ENCODE measurements at places on chromosomes 1 and 21. TPM values are rescaled to one million over a fixed set of nuclear protein-coding genes. Genes with fewer than 3 reads are reported as not detected.

OR2T33 gene
- total RNA-seq = not detected

C4BPA gene
- total RNA-seq = not detected

KRTAP23-1 gene
- not detected for total RNA-seq

TCHHL1 gene
- not detected for total RNA-seq

RER1 gene
- total RNA-seq = 152 TPM

GPR153 gene
- 8.4 TPM for total RNA-seq

PAPPA2 gene
- not detected for total RNA-seq

EDARADD gene
- 0.52 TPM for total RNA-seq

OR2L13 gene
- total RNA-seq = not detected

F11R gene
- 2.3 TPM for total RNA-seq

ESPN gene
- not detected for total RNA-seq

ANGPTL1 gene
- total RNA-seq = 6.8 TPM

DNA sequence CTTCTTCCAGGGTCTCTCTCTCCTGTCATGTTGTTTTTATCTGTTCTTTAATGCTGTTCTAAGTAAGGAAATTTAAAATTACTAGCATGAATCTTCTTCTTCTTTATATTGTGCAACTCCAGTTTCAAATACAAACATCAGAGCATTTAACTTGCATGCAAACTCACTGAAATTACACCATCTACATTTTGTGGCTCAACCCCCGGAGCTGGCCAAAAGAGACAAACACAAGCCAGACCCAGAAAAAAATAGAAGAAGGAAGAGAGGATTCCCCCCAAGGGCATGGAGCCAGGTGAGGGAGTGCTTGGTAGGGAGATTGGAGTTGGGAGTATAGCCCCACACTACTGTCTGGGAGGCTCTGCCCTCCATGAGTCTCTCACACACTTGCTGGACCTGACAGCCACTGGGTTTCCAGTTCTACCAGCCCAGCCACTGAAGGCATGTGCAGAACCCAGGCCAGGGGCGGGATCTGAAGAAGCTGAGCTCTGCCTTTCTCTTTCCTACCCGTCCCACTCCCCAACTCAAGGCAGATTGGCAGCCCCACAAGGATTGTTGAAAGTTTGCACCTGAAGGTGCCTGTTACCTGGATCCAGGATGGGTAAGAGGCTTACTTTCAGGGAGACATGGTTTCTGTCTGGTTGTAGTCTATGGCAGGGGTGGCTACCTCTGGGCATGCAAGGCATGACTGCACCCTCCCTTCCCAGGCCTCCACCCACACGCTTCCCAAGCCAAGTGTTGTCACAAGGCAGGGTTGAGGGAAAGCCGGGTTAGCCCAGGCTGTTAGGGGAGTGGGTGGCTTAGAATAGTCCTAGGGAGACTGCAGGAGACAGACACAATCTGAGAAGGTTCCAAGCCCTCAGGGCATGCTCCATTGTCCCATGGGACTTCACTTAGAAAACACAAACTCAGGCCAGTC is 297.2 kb downstream of the TGFB2 start:
- no peak overlapping the region for H3K4me3 ChIP-seq
- peaks cover 5% of the 10 kb centered on the region for H3K27me3 ChIP-seq
- H3K27ac ChIP-seq = no peak overlapping the region
- DNase-seq = no peak

GRCh38 chr1:203444171-203444576 is 31.4 kb upstream of the PRELP start:
- no peak overlapping the region for H3K4me3 ChIP-seq
- peaks cover 28% of the 10 kb centered on the region for H3K4me1 ChIP-seq
- H3K27ac ChIP-seq = no peak overlapping the region
- H3K27me3 ChIP-seq = no peaks in the 10 kb centered on the region

- peaks cover 27% of the 10 kb centered on the region for H3K27me3 ChIP-seq
- no peaks in the 10 kb centered on the region for H3K36me3 ChIP-seq
- DNase-seq = no peak
- H3K27ac ChIP-seq = no peak overlapping the region
Observed at GRCh38 chr1:208078752-208079151, 165.4 kb downstream of the PLXNA2 start.

GRCh38 chr1:205294175-205294917 is 27.2 kb downstream of the NUAK2 start:
- no peaks in the 10 kb centered on the region for H3K36me3 ChIP-seq
- no peak for DNase-seq
- H3K27ac ChIP-seq = no peak overlapping the region
- peaks cover 16% of the 10 kb centered on the region for H3K4me1 ChIP-seq
- no peaks in the 10 kb centered on the region for H3K27me3 ChIP-seq

DNA sequence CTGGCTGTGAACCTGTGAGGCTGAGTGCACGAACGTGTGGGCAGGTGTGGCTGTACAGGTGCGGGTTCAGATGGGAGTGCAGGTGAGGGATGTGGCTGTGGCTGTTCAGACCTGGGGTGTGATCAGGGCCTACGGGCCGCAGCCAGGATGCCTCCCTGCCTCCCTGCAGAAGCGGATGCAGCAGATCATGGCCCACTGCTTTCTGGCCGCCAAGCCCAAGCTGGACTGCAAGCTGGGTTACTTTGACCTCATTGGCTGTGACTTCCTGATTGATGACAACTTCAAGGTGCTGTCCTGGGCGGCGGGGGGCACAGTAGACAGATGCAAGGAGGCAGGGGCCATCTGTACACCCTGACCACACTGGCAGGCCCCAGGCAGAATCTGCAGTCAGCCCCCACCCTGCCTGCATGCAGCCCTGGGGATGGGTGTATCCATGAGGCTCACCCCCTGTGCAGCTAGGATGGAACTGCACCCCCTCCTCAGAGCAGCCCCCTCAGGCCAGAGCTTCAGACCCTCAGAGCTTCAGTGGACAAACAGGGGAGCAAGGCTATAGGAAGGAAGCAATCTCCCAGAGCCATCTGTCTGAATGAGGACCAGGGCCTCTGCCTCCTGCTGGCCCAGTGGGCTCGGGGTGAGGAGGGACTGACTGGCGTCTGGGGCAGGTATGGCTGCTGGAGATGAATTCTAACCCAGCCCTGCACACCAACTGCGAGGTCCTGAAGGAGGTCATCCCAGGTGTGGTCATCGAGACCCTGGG is 9.8 kb downstream of the TNFRSF18 start:
- DNase-seq = no peak
- no peaks in the 10 kb centered on the region for H3K36me3 ChIP-seq
- H3K4me1 ChIP-seq = no peaks in the 10 kb centered on the region
- no peaks in the 10 kb centered on the region for H3K27me3 ChIP-seq

DNA sequence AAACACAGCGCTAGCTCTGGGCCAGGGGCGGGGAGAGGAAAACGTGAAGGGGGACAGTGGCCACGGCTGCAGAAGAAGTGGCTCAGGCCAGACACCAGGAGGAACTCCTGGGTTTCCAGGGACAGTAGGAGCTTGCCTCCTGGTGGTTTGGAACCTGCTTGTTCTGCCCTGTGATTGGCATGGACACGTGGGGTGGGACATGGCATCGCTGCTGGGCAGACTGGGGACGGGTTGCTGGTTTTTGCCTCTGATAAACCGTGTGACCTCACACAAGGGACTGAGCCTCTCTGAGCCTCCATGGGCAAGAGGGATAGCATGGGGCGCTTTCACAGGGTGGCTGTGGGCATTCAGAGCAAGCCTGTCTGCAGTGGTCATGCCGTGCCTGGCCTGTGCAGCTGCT is 7.5 kb upstream of the PLCH2 start:
- no peaks in the 10 kb centered on the region for H3K36me3 ChIP-seq
- H3K4me3 ChIP-seq = no peak overlapping the region
- peaks cover 62% of the 10 kb centered on the region for H3K27me3 ChIP-seq
- no peaks in the 10 kb centered on the region for H3K4me1 ChIP-seq

GRCh38 chr1:61648983-61649742 is 75.8 kb downstream of the TM2D1 start:
- H3K36me3 ChIP-seq = no peaks in the 10 kb centered on the region
- H3K4me3 ChIP-seq = no peak overlapping the region

DNA sequence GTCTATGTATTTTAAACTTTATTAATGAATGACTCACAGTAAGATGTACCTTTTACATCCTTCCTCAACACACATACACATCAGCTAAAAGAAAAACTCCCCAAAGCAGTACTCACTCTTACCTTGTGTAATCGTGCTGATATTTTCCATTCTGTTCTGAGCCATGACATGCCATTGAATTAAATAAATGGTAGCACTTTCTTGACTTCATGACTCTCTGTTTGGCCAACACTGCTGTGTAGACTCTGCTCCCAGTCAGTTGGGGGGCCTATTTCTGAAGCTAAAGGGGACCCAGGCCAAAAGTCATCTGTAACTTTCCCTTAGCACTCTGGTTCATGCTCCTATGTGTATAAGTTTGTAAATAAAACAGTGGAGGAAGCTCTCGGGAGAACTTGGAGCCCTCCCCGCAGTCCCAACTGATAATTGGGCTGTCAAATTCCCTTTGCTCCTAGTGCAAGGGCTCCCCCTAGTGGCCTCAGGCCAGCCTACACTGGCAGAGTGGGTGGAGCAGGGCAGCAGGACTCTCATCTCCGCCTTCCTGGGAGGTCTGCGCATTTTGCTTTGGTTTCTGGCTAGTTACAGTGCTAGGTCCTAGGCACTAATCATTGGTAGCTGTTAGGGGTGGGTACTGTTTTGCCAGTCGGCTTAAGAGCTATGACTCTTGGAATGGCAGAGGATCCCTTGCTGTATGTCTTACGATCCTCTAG is 1.7 kb upstream of the FYB2 start:
- no peaks in the 10 kb centered on the region for H3K36me3 ChIP-seq
- no peaks in the 10 kb centered on the region for H3K27me3 ChIP-seq
- peak; percentile 88 for DNase-seq
- no peak overlapping the region for H3K27ac ChIP-seq
- no peak overlapping the region for H3K4me3 ChIP-seq

DNA sequence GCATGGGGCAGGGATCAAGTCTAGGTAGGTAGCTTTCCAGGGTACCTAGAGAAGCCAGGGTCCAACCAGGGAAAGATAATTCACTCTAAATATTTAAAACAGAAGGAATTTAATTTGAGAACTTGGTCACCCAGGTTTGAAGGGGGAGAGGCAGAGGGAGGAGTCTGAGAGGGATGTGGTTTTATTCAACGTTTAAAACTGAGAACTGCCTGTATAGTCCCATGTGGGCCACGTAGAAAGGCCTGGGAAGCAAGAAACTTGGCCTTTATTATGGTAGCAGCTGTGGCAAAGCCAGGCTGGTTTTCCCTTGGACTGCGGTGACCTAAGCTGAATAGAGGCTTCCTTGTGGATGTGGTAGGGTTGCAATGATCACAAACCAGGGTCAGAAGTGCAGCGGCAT is 42.0 kb upstream of the DUSP10 start:
- no peak overlapping the region for H3K4me3 ChIP-seq
- no peaks in the 10 kb centered on the region for H3K36me3 ChIP-seq
- no peak overlapping the region for H3K27ac ChIP-seq
- no peak for DNase-seq
- no peaks in the 10 kb centered on the region for H3K27me3 ChIP-seq
- no peaks in the 10 kb centered on the region for H3K4me1 ChIP-seq

DNA sequence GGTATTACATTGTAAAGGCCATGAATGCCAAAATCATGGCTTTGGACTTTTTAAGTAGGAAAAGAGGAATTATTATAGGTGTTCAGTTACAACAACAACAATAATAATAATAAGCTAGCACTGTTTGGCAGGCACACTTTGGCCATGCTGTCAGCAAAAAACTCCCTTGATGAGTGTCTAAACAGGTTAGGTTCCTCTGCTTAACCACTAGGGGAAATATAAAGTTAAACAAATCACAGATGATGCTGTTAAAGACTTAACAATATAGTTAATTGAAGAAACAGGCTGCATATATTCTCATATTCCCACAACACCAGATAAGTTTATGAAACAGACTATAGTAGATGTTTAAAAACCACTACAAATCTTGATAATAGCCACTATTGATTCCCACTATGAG is 46.4 kb downstream of the RGS21 start:
- H3K27me3 ChIP-seq = no peaks in the 10 kb centered on the region
- DNase-seq = no peak
- no peak overlapping the region for H3K27ac ChIP-seq
- H3K4me3 ChIP-seq = no peak overlapping the region
- H3K4me1 ChIP-seq = no peaks in the 10 kb centered on the region

- DNase-seq = peak; percentile 9
- H3K4me3 ChIP-seq = no peak overlapping the region
- H3K27me3 ChIP-seq = peaks cover 4% of the 10 kb centered on the region
- no peak overlapping the region for H3K27ac ChIP-seq
Observed at GRCh38 chr1:34529935-34530859, 224.7 kb upstream of the GJB5 start.

DNA sequence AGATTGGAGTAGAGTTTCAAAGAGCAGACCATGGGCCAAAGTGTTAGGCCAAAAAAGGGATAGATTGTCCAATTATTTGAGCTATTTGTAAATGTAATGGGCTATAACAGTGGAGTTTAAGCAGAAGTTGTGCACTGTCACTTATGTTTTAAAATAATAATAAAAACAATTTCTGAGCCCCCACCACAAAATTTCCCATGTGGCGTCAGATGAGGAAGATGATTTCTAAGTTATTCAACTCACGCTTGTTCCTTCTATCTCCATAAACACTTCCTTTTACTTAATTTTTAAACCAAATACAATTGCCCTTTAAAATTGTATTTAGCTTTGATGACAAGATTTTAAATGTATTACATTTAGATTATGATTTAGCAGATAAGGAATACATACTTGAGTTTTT is 330.0 kb downstream of the PTPRC start:
- no peak overlapping the region for H3K4me3 ChIP-seq
- no peak for DNase-seq
- H3K27me3 ChIP-seq = no peaks in the 10 kb centered on the region

DNA sequence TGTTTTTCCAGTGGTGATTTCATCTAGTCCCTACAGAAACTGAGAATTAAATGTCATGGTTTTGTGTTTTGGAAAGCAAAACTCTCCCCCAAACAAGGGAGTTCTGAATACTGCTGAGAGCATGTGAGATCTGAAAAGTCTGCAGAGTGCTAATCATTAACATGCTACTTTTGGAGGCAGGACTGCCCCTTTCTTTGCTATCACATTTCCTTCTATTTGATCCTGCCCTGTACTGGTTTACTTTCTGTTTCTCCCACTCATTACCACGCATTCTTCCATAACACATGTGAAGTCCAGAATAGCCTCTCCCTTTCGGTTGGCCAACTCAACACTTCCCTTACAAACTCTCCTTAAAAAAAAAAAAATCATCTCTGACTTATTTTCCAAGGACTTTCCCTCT is 63.6 kb downstream of the GADD45A start:
- H3K27ac ChIP-seq = peak overlapping the region; percentile 52
- peaks cover 56% of the 10 kb centered on the region for H3K4me1 ChIP-seq
- no peaks in the 10 kb centered on the region for H3K27me3 ChIP-seq
- peak; percentile 48 for DNase-seq
- no peaks in the 10 kb centered on the region for H3K36me3 ChIP-seq

DNA sequence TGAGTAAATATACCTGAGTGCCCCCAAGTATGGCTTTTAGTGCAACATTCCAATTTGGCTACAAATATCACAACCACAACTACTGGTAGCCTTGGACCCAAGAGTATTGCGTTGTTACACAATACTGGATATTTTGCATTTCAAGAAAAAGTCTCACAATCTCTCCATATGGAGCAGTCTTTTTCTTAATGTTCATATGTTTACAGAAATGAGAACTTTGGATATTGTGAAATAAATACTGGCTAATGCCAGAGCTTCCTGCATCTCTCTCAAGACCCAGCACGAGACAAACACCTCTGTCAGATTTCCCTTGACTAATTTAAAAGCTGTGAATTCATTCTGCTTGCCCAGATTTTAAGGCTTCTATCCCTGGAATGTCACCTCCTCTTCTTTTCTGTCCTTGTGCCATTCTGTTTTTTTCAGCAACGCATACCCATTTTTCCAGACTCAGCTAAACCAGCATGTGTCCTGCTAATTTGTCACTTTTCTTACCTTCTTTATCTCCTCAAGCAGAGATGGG is 136.2 kb upstream of the BACE2 start:
- no peak overlapping the region for H3K4me3 ChIP-seq
- no peak overlapping the region for H3K27ac ChIP-seq

- no peaks in the 10 kb centered on the region for H3K36me3 ChIP-seq
- no peak overlapping the region for H3K4me3 ChIP-seq
- no peaks in the 10 kb centered on the region for H3K27me3 ChIP-seq
Observed at GRCh38 chr1:228198977-228199590, 8.8 kb upstream of the OBSCN start.

All from A673 (cell line).